Activated CD8-positive, alpha-beta memory T cell treated with anti-CD3 and anti-CD28 coated beads for 48 hours (primary cell): ENCODE measurements at places on chromosomes 5 and 9.
A peak's percentile ranks its signal among the peaks of the same experiment; 100 is the strongest.

- DNase-seq, result no peak
Measured at GRCh38 chr5:2015124-2015848, 132.6 kb upstream of the IRX4 start.

DNA sequence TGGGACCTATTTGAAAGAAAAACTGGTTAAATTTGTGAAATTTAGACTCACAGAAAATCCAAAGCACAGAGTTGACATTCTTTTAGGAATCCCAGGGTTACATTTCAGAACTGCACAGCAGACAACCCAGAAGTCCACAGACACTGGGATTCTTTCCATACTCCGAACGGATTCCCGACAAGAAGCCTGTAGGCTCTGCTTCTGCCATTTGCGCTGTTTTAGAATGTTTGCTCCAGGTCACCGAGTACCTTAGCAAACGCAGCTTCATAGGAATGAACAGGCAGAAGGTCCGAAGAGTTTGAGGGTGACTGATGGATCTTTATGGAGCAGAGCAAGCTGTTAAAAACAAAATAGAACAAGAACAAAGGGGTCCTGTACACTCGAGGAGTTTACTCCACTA lies 84.5 kb upstream of the NFIB start:
- DNase-seq, result no peak

- DNase-seq, result no peak
Measured at GRCh38 chr9:5186416-5187169, 1.2 kb upstream of the INSL6 start.

GRCh38 chr5:89451263-89451662 lies 568.3 kb upstream of the MEF2C start:
- no peak for DNase-seq

DNA sequence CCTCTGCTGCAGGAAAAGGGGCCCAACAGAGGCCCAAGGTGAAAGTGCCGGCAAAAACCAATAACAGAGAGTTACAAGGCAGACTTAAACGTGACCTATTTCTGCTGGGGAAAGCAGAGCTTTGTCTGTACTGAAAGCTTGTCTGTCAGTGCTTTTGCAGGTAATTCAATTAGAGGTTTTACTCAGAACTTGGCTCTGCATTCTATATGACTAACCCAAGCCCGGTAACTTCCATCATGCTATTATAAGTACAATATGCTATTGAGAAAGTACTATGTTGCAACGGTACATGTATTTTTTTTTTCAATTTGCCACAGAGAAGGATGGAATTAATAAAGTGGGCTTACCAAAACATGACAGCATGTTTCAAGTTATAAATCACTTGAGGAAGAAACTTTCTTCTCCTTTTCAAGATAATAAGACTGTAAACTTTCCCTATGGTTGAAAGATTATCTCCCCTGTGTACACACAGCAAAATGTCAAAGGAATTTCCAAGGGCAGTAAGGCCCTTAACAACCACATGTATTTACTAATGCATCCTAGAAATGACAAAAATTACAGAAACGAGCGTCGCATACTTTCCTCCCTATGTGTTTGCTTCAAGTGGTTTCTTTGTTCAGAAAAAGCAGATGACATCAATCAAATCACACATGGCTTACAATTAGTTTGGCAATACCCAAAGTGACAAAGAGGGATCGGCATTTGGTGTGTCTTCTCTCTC lies 282.4 kb downstream of the EFNA5 start:
- no peak for DNase-seq

DNA sequence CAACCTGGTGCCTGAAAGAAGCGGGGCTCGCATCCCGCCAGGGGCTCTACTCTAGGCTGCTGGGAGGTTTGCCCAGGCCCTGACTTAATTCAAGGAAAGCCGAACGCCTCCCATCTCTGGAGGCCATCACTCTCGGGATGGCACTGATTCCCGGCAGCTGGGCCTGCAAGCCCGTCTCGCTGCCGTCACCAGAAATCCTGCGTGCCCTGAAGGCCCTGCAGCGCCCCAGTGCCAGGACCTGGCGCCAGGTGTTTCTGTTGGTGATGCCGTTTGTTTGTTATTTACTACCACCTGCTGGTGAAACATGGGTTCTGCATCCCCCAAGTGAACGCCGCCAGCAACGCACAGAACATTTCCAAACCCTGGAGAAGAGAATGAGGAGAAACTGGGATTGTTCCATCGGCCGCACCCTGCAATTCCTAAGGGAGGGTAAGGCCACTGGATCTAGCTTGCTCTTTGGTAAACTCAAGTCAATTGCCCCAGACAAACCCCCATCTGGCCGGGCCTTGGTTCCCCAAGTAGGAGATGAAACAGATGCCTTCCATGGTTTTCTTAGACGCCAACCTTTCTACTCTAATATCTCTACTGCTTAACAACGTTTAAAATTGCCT lies 77.9 kb downstream of the AK8 start:
- peak; percentile 27 for DNase-seq

- DNase-seq, result no peak
Measured at GRCh38 chr9:1058826-1059487, 8.8 kb downstream of the DMRT2 start.

- no peak for DNase-seq
Measured at GRCh38 chr9:133477992-133478850, 678 bp downstream of the SLC2A6 start.

DNA sequence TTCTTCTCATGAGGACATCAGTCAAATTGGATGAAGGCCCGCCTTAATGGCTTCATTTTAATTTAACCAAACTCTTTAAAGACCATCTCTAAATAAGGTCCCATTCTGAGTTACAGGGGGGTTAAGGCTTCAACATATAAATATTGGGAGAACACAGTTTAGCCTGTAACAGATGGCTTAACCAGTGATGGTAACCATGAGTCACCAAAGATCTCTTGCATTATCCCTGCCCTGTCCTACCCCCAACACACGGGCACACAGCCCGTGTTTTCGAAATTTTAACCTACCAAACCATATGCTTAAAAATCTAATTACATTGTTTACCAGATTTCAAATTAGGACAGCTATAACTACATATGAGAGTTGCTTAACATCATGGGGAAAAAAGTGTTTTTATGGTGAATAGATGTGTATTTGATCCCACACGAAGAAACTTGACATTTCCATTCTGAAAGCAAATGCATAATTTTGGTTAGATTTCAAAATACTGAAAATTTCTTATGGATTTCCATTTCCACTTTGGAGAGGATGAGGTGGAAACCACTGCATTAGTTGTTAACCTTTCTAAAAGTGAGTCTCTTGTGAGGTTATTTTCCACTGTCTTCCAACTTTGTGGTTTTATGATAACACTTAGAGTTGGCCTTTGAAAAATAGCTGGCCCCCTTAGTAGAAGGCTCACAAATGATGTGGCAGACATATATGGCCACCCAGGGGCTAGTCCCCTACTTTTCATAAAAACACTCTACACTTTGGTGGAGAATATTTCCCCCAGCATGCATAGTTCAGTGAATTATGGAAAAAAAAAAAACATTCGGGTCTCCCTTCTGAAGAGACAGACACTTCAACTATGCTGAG lies 849.3 kb downstream of the TLE1 start:
- no peak for DNase-seq

DNA sequence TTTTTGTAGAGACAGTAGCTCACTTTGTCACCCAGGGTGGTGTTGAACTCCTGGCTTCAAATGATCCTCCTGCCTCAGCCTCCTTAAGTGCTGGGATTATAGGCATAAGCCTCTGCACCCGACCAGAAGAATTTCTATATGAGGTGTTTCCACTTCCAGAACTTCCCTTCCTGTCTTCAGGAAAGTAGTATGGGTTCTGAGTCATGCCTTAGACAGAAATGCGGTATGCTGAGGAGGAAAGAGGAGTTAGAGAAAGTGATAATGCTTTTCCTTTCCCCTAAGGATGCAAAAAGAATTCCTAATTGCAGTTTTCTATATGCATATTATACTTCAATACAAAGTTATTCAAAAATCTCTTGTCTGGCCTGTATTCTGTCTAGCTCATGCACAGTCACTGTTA lies 16.4 kb upstream of the ADAMTSL1 start:
- no peak for DNase-seq

DNA sequence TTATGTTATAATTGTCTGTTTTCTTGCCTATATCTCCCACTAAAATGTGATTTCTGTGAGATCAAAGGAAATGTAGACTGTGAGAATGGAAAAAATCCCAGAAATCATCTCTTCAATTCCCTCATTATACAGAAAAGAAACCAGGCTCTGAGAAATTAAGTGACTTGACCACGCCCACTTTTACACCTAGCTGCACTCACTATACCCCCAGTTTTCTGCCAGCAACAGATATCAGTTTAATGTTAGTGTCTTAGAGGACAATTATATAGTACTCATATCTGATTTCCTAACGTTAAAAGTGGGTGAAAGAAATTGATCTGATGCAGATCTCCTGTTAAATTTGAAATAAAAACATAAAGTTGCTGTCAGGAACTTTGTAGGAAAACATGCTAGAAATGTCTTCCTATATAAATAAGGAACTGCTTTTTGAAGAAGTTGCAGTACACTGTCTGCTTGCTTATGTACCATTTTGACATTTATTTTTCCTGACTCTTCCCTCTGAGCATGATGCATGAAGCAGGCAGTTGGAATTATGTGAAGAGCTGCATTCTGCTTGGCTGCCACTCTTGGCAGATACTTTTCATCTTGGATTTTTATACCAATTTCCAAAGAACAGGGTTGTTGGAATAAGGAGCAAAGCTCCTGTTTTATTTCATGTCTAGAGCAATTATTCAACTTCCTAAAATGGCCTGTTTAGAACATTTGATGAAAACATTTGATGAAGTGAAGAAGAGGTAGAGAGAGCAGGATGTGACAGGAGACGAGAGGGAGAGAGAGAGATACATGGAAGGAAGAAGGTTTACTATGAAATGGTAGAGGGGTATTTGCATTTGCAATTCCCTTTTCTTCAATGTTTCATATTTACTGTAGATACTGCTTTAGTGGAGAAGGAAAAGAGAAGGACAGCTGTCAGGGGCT lies 57.3 kb upstream of the RICTOR start:
- DNase-seq, result no peak

DNA sequence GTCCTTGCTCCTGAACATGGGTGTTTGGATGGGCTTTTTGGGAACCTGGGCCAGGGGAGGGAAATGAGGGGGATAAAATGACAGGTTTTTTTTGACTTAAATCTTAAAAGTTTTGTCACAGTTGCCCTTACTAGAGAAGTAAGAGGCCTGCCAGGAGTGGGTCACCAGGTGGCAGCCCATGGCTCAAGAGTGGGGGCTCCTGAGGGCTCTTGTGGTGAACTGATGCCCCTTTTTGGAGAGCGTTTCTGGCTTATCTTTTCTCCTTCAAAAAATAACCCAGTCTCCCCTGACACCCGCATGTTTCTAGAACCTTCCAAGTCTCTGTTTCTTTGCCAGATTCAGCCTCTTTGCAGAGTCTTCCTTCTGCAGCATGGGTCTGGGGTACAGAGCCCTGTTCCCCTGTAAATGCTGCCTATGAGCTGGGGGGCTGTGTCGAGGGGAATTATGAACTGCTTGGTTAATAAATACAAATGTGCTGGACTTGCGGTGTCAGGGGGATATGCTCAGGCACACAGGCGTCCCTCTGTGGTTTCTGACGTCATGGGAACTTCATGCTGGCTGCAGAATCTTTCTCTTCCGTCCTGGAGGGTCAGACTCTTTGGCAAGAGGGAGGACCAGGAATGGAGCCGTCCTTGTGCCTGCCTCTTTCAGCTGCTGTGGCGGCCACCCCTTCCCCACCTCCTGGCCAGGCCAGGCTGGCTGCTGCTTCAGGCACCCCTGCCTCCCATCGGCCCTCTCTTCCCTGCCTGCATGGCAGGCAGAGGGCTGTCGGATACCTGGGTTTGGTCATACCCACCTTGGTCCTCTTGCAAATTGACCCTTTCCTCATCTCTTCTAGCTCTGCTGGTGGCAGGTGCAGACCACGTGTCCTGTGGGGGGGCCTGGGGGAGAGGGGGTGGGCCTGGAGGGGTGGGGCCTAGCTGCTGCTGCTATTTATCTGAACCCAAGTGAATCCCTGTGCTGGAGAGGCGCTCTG lies 30.1 kb downstream of the PTPA start:
- no peak for DNase-seq

DNA sequence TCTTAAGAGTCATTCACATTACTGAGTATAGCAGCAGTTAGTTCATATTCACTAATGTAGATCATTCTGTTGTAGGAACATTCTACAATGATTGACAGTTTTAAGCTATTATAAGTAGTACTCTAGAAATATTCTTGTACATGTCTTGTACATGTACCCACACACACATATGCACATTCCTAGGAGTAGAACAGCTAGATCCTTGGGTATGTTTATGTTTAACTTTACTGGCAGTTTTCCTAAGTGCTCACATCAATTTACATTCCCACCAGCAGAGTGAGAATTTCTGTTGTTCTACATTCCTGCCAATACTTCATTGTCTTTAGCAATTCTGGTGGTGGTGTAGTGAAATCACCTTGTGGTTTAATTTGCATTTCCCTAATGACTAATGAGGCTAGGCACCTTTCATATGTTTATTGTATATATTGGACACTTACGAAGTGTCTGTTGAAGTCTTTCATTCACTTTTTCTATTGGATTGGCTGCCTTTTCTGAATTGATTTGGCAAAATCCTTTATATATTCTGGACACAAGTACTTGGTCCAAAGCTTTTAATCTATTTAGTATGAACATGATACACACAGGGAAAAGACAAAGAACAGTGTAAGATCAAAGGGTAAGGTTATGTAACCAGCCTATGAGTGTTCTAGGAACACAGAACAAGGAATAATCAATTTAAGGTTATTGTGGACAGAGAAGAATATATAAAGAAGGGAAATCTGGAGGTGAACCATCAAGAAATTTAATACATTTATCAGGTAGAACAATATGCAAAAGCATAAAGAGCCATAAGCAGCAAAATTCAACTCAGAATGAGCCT lies 95.6 kb downstream of the MLLT3 start:
- DNase-seq, result no peak

DNA sequence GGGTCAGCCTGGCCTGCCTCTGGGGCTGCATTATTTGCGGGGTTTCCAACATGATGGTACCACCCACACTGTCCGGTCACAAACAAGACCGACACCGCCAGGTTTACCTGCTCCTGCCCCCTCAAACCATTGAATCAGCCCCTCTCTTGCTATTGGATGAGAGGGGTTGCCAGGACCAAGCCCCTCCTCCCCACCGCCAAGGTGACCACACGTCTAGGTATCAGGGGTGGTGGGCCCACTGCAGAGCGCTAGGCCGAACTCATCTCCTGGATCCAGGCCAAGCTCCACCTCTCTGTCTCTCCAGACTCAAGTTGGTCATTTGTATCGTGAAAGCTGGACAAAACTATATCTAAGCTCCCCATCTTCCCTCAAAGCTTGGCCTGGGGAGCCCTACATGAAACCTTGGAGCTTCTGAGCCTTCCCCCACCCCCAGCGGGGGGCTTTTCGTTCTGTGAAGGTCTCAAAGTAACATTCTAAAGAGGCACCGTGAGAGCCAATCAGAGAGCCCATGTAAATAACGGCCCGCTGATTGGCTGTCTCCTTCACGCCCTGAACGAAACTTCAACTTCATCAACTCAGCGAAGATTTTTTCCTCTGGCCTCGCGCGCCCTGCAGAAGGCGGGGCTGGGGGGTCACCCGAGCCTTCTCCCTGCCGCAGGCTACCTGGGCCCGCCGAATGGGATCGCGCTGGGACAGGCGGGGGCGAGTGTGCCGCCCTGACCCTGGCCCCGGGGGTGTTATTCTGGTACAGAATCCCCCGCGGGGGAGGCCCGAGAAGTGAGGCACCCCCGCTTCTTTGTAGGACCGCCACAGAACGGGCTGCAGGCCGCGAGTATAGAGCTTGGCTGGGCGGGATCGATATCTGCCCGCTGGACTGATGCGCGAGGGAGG lies 49.6 kb upstream of the PSD2 start:
- DNase-seq, result no peak

GRCh38 chr5:131679911-131680310 lies 44.9 kb upstream of the RAPGEF6 start:
- no peak for DNase-seq
